ENCODE measurements at places on chromosomes 3 and 15.

DNA sequence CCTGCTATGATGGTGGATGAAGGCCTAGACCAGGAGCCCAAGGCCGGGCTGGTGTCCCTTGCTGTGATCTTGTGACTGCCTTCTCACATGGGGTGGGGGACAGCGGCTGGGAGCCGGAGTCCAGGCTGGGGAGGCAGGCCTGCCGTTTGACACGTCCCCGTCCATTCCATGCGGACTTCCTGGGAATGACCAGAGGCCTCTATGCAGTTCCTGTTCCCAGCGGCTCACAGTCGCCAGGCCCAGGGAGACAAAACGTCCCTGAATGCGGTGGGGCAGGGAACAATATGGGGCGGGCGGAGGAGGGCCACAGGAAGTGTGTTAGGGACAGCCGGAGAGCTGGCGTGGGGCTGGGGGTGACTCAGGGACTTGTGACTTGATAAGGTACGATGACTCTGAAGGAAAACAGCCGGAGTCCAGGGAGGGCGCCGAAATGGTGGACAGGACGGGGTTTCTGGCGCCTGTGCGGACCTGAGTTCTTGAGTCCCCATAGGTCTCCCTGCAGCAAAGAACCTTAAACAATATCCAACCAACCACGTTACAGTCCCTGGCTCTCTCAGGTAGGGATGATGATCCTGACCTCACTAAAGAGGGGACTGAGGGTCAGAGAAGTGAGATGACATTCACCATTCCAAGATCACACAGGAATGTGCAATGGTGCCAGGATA, 40.5 kb upstream of the SMAD6 start:
- no peak for DNase-seq

- DNase-seq: no peak
Measured at GRCh38 chr3:172644258-172644657, 66.6 kb downstream of the NCEH1 start.

GRCh38 chr15:93831641-93832040, 399.7 kb upstream of the MCTP2 start:
- no peak for DNase-seq

GRCh38 chr15:25641361-25641760, 202.5 kb upstream of the UBE3A start:
- DNase-seq: no peak

DNA sequence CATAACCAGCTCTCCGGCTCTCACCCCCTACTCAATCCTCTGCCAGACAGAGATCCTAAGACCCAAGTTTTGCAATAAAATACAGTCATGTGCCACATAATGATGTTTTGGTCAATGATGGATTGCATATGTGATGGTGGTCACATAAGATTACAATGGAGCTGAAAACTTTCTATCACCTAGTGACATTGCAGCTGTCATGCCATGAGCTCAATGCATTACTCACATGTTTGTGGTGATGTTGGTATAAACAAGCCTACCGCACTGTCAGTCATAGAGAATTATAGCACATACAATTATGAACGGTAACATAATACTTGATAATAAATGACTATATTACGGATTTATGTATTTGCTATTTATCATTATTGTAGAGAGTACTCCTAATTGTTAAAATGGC, 26.9 kb upstream of the SAMMSON start:
- no peak for DNase-seq

GRCh38 chr15:85707519-85708338, 87.0 kb downstream of the KLHL25 start:
- DNase-seq: no peak

GRCh38 chr3:129173725-129174124, 10.0 kb downstream of the CNBP start:
- DNase-seq: no peak

GRCh38 chr3:350871-351371, 154.4 kb downstream of the CHL1 start:
- DNase-seq: no peak

GRCh38 chr15:59094077-59094476, 10.9 kb upstream of the CCNB2 start:
- DNase-seq: no peak

GRCh38 chr15:97729270-97729669, 231.2 kb upstream of the ARRDC4 start:
- DNase-seq: no peak

GRCh38 chr3:133066026-133066425, 27.8 kb downstream of the TMEM108 start:
- DNase-seq: no peak

DNA sequence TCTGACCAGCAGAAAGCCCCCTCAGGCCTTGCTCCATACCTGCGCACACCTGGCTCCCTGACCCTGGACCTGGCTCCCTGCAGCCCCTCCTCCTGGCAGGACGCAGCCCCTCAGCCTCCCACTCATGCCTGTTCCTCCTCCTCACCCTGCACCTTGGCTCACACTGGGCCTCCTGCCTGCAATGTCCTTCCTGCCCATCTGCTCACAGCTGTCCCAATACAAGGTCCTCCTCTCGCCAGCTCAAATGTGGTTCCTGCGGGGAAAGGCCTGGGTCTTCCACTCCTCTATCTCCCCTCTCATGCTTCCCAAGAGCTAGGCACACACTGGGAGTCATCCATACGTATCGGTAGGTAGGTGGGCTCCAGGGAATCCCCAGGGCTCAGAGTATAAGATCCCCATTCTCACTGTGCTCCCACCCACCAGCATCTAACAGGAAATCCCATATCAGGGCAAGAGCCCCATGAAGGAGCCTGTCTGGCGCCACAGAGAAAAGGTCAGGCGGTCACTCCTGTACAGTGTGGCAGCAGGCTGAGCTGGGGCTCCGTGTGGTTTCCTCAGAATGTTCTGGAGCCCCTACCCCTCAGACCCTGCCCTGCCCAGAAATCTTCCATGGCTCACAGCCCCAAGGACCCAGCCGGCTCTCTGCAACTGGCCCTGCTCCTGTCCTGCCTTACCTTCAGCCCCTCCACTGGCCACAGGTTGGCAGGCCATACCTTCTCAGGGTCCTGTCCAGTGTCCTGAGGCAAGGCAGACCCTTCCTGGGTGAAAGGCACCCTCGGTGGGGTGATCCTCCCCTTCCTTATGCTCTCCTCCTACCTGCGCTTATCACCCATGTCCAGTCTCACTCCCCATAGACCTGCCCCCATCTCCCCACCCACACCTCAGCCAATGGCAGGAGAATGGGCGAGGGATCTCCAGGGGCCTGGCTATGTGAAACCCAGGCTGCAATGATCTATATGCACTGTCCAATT, 10.9 kb downstream of the PLCD1 start:
- no peak for DNase-seq

- no peak for DNase-seq
Measured at GRCh38 chr3:194235160-194235559, 99.2 kb downstream of the HES1 start.

GRCh38 chr15:84750583-84751092, 2.2 kb downstream of the ZNF592 start:
- DNase-seq: no peak
